Right renal pelvis (tissue), 4 donors: ENCODE measurements at places on chromosomes 1 and 21.

DNA sequence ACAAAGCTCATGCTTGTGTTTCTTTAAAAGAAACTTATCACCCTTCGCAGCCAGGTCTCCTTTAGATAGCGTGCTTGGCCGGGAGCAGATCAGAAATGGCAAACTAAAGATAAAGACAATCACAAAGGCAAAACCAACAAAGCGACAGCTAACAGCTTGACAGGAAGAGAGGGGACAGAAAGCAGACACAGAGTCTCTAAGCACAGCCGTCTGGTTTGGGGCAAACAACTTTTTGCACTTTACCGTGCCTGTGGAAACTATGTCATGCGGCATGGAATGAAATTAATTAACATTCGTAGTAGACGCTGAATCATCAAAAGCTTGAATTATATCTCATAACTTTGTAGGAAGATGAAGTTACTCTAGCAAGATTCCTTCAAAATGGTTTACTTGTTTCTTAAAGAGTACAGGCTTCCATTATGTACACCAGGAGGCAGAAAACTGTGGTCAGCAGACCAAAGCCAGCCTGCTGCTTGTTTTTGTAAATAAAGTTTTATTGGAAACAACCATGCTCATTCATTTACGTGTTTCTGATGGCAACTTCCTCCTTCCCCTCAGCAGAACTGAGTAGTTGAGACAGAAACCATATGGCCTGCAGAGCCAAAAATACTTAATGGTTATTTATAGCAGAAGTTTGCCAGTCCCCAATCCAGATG, 183.2 kb downstream of the KIF26B start:
- no peak for DNase-seq

DNA sequence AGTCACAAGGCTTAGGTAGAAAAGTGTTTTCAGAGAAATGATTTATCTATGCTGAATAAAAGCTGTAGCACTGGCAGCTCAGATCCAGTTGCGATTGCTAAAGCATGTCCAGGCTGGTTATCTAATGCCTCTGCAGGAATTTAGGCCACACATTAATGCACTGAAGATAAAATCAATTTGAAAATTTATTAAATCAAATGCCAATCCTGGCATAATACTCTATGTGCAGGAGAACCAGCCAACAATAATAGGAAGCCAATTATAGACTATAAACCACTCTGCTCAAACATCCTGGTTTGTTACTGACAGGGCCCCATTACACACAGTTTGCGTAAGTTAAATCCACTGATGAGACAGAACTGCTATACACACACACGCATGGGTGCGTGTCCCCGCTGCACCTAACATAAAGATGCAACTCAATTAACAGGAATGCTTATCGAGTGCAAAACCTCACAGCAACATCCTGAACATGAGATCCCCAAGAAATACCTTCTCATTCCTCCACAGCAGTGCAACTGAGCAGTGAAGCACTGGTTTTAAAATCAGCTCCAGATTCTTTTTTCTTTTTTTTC, 40.6 kb downstream of the PTP4A2 start:
- no peak for DNase-seq

- DNase-seq, result no peak
Observed at GRCh38 chr21:42236693-42237092, 17.8 kb downstream of the ABCG1 start.

- no peak for DNase-seq
Observed at GRCh38 chr21:36749935-36750575, 51.1 kb downstream of the SIM2 start.

DNA sequence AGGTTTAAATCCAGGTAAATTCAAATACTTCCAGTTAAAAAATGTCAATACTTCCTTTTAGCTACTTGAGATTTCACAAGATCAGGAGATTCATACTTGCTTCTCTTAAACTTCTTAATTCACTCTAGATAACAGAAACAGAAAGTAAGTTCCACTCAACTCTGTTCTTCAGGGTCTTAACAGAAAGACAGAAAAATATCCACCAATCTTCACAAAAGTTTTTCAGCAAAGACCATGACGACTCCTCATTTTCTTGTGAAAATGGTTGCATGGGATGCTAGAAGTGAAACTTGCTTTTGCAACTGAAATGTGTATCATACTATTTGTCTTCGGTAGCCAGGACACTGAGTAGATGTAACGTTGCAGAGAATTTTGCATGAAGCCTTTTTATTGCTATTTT, 12.3 kb upstream of the LRRC8C start:
- no peak for DNase-seq

GRCh38 chr21:31493350-31493880, 149.4 kb upstream of the TIAM1 start:
- no peak for DNase-seq

GRCh38 chr1:160211046-160211790, 6.0 kb downstream of the PEA15 start:
- no peak for DNase-seq
